Right cardiac atrium (tissue), 5 donors: ENCODE measurements at places on chromosomes 1 and 21. TPM values are rescaled to one million over a fixed set of nuclear protein-coding genes. Genes with fewer than 3 reads are reported as not detected.
A peak's percentile ranks its signal among the peaks of the same experiment; 100 is the strongest.

- DNase-seq: no peak
Measured at GRCh38 chr1:181179279-181179986, 90.9 kb downstream of the IER5 start.

DNA sequence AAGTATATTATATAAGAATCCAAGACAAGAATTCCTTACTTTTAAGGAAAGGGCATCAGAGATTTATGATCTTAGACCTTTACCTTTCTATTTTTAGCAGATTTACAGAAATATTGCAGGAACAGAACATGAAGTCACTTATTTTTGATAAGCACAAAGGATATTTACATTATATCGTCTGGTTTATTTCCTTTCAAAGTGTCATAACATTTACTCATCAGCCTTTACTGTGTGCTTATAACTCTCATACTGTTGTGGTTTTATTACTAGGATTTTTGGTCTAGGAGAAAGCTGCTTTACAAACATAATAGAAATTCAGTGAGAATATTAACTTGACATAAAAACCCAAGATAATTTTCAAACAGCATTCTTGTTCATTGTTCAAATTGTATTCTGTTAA lies 47.6 kb downstream of the APP start:
- no peak for DNase-seq

- DNase-seq: no peak
Measured at GRCh38 chr1:199866210-199866617, 161.3 kb upstream of the NR5A2 start.

DNA sequence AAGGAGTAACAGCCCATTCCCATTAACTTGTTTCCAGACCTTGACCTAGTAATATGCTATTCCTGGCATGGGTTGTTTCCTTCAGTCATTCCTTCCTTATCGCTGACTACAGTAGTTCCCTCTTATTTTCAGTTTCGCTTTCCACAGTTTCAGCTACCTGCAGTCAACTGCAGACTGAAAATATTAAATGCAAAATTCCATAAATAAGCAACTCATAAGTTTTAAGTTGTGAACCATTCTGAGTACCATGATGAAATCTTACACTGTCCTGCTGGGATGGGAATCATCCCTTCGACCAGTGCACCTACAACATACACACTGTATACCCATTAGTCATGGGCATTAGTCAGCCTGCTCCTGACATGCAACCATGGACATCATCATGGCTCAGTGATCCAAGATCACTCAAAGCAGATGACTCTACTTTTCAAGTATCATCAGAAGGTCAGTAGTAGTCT lies 66.7 kb downstream of the CCDC30 start:
- DNase-seq: no peak

GRCh38 chr1:185906186-185906585 lies 172.0 kb downstream of the HMCN1 start:
- no peak for DNase-seq

DNA sequence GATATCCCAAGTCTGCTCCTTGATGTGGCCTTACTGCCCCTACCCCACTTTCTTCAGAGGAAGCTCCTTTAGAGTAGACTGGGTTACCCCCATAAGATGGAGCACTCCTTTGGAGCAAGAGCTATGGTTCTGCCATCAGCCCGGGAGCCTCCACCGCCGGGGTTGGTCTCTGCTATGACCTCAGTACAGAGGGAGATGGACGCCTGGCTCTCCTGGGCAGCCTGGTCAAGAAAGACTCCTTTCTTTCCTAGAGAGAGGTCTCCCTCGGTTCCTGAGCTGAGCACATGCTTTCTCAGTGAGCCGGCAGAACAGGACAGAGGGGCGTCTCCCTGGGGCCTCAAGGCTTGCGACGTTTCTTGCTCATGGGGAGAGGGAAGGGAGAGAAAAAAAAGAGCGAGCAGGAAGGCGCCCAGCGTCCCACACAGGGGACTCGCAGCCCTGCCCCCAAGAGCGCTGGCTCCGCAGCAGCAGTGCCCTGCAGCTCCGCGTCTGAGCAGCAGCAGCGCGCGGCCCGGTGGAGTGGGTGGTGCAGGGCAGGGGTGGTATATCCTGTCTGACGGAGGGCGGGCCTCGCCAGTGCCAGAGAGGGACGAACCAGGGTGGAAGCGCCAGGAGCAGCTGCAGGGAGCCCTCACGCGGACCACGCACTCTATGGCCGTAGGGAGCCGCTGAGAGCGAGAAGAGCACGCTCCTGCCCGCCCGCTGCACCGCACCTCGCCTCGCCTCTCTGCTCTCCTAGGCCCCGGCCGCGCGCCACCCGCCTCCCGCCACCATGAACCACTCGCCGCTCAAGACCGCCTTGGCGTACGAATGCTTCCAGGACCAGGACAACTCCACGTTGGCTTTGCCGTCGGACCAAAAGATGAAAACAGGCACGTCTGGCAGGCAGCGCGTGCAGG lies at the start of gene PKP1:
PKP1 (plus strand) TSS at position 576 of the 899 bp plus-strand sequence; CDS start at position 773, 197 bp downstream.
- no peak for DNase-seq

DNA sequence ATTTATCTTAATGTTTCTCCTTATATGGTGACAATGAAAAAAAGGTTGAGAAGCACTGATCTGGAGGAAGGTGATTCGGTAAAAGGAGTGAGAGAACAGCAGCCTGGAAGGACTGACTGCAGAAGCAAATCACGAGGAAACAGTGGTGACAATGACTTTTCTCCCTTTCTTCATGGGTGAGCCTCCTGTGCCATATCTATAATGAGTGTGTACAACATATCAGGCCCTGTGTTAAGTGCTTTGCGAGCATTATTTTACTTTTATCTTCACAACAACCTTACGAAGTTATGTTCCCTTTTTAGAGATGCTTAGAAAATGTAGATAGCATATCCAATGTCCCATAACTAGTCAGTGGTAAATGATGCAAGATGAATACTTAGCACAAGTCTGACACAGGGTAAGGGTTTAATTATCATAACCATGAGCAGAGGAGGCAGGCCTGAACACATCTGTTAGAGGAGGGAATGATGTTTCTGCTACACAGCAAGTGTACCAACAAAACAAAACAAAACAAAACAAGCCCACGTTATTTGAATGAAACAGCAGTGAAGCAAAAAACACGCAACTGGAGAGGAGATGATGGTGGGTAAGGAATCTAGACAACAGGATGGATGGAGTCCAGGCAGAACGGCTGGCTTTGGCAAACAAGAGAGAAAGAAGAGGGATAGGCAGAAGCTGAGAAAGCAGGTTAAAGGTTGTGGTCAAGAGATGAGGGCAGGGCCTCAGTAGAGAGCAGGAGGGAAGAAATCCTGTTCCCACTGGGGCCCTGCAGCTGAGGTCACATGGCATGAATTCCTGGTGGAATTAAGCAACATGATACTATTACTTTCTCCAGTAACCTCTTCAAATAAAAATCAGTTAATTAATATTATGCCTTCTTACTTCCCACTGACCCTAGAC lies 29.6 kb downstream of the GNG12 start:
- no peak for DNase-seq

DNA sequence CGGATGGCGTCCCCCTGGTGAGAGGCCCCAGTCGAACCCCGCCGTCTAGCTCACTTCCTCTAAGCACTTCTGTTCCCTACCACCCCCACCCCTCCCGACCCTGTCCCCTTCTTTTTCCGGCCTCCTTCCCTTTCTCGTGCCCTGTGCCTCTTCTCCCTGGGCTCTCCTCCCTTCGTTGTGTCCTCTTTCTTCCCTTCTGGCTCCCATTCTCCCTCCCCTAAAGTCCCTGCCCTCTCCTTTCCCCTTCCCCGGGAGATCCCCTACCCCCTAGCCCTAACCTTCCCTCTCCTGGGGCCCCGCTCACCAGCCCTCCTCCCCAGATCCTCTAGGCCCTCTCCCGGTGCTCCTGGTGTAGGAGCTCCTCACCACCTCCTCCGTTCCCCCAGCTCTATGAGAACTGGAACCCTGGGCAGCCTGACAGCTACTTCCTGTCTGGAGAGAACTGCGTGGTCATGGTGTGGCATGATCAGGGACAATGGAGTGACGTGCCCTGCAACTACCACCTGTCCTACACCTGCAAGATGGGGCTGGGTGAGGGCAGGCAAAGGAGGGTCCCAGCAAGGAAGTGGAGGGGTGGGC lies 15.9 kb downstream of the BCAN start:
- no peak for DNase-seq

DNA sequence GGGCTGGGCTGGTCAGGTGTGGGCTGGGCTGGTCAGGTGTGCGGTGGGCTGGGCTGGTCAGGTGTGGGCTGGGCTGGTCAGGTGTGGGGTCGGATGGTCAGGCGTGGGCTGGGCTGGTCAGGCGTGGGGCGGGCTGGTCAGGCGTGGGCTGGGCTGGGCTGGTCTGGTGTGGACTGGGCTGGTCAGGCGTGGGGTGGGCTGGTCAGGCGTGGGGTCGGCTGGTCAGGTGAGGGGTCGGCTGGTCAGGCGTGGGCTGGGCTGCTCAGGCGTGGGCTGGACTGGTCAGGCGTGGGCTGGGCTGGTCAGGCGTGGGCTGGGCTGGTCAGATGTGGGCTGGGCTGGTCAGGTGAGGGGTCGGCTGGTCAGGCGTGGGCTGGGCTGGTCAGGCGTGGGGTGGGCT lies 5.8 kb upstream of the FNDC10 start:
- no peak for DNase-seq

- no peak for DNase-seq
Measured at GRCh38 chr1:231183639-231184590, 22.1 kb downstream of the TRIM67 start.

DNA sequence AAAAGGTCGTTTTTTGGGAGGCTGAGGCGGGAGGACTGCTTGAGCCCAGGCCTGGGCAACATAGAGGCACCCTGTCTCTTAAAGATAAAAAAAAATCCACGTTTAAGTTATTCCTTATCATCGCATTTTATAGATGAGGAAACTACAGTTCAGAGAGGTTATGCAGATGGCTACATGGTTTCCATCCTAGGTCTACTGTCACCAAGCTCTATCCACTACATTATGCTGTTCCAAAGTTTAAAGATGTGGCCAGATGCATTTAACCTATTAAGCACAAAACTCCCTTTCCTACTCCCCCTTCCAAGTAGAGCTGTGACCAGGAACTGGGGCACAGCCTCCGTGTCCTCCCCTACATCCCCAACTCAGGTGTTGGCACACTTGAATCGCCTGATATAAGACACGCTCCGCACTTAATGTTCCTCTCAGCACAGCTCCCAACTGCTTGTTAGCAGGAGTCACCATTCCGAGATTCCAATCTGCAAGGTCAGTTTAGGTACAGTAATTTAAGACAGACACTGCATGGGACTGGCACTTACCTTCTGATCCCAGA lies 1.3 kb downstream of the TAF5L start:
- no peak for DNase-seq

DNA sequence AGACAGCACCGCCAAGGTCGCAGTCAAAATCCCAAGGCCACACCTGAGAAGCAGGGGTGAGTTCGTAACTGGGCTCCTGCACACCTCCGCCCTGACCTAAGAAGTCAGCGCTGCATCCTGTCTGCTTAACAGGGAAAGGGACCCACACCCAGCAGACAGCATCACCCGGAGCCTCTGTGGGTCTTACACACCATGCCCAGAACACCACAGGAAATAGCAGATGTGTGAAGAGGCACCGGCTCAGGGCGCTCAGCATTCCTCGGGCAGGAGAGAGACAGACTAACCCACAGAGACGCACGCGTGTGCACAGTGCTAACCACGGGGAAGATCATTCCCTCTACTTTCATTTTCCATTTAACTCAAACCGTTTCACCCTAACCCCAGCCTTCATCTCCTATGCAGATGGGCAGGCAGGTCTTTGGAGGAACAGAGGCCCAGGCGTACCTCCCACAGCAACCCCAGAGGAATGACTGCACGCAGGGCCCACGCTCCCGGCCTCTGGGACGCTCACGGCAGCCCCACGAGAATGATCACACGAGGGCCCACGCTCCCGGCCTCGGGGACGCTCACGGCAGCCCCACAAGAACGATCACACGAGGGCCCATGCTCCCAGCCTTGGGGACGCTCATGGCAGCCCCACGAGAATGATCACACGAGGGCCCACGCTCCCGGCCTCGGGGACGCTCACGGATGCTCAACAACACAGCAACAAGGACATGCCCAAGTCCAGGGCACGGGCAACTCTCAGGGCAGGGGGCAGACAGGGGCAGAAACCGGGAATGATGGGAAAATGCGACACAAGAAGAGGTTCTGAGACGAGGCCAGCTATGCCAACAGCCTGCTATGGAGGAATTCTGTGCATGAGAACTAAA lies 20.9 kb downstream of the POFUT2 start:
- peak; percentile 49 for DNase-seq

GRCh38 chr21:33870768-33871167 lies 44.8 kb downstream of the ATP5PO start:
- DNase-seq: no peak

DNA sequence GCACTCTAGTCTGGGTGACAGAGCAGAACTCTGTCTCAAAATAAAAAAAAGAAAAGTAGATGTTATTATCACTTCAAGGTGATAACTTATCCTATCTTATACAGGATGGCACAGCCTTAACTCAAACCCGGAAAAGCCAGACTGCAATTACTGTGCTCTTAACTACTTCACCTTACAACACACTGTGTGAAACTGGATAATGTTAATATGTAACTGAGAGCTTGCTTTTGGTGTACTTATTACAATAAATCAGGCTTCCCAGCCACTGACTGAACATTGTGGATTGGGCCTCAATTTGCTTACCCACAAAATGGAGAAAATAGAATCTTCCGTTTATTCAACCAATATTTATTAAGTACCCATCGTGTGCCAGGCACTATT lies 1.4 kb downstream of the ORC1 start:
- DNase-seq: no peak

DNA sequence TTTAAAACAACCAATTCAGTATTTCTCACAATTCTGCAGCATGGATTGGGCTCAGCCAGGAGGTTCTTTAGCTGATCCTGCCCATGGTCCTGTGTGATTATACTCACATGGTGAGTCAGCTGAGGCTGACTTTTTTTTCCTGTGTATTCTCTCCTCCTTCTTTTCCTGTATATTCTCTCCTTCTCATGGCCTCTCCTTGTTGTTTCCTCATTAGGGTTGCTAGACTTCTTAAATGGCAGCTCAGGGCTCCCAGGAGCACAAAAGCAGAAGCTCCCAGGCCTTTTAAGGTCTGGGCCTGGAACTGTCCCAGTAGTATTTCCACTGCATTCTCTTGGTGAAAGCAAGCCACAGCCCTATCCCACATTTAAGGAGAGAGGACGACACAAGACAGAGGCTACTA lies 26.8 kb downstream of the VANGL1 start:
- no peak for DNase-seq

GRCh38 chr21:37936010-37936785 lies 19.9 kb upstream of the KCNJ6 start:
- no peak for DNase-seq

- no peak for DNase-seq
Measured at GRCh38 chr1:241125286-241125685, 231.7 kb downstream of the RGS7 start.

DNA sequence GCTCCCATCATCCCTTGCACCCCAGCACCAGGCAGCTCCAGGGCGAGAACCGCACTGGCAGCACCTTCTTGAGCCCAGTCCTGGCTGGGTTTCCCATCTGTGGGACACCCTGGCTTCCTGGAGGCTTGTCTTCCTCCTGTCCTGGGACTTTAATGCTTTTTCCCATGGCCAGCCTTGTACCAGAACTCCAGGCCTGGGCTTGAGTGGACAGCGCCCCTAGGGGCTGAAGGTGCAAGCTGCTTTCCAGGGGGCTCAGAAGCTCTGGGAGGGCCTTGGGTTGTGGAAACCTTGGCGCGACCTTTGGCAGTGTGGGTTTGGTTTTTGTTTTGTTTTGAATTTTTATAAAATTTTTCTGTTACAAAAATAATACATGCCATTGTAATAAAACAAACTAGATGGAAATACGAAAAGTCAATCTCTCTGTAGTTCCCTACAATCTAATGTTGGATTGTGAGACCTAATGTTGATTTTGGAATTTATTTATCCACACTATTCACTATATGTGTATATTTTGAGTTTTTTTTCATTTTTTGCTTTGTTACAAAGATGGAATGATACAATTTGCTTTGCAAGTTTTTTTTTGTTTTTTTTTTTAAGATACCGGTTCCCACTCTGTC lies 33.8 kb upstream of the RPL11 start:
- DNase-seq: peak; percentile 88

The PLEKHA6 gene
- 17.7 TPM for polyA plus RNA-seq

The ANXA9 gene
- 0.23 TPM for polyA plus RNA-seq

The WDR77 gene
- 28.2 TPM for polyA plus RNA-seq
